ENCODE measurements at places on chromosomes 16 and 17.

GRCh38 chr16:75279305-75279704, 27.9 kb upstream of the BCAR1 start:
- no peak for DNase-seq

DNA sequence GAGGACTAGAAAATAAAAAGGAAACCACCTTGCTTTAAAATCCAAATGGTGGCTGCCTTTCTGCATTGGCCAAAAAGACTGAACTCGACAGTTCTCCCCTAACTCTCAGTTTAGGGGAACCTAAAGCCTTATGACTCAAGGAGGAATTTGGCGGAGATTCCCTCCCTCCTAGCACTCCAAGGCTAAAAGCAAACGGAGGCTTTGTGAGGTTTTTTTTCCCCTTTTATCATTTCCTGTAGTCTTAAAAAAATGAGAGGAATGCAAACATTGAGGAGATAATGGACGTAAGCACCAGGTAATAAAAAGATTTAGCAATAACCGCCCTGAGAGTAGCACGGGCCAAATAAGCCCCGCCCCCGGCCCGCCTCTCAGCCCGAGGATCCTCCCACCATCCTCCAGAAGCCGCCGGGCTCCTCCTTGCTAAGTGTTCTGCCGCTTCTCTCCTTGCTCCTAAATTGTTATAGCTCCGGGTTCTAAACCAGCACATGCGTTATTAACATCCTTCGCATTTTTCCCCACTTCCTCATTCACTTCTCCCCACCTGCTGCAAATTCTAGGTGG, 5.8 kb upstream of the KIFC3 start:
- no peak for DNase-seq

DNA sequence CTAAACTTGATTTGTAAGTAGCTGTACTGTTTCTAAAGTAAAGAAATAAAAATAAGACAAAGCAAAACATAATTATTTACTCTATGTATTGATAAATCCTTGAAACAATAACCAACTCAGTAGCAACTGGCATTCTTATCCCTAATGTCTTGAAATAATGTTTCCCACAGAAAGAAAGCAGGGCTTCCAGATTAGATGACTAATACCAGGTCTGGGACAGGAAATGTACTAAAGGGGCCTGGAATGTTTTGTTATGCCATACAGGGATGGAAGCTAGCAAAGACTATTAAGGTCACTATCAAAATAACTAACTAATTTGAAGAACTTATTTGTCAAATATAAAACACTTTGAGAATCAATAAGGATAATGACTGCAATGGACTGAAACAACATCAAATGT, 82.1 kb downstream of the CFDP1 start:
- no peak for DNase-seq

- DNase-seq: no peak
Observed at GRCh38 chr17:79355165-79355564, 255.7 kb downstream of the RBFOX3 start.

GRCh38 chr17:60173304-60173819, 23.6 kb downstream of the CA4 start:
- no peak for DNase-seq

GRCh38 chr17:76597156-76598003, 11.7 kb upstream of the ST6GALNAC2 start:
- DNase-seq: peak; percentile 88

- DNase-seq: no peak
Observed at GRCh38 chr17:27601069-27601974, 29.7 kb upstream of the LGALS9 start.

- no peak for DNase-seq
Observed at GRCh38 chr16:2531371-2531695, at the start of gene CEMP1. TSS of gene CEMP1 (minus strand) at chr16:2531408. CDS start at chr16:2531073, 335 bp downstream.

DNA sequence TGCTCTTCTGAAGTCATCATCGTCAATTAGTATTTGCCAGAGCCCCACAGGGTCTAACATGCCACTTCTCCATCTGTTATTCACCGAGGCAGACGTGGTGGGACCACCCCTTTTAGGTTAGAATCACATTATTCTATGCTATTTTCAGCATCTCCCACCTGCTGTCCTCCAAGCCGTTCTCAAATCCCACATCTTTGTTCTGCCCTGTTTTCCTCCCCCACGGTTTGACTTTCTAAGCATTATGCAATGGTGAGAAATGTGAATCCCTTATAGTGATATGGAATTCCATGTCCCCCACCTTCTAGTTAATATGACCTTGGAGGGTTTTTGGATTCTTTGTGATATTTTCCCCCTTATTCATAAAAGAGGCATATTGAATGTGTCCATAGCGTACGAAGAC, 634.1 kb upstream of the RBFOX1 start:
- no peak for DNase-seq

- no peak for DNase-seq
Observed at GRCh38 chr17:40416671-40417070, 1.0 kb downstream of the TOP2A start.

GRCh38 chr17:49093131-49093530, 39.4 kb upstream of the B4GALNT2 start:
- no peak for DNase-seq

DNA sequence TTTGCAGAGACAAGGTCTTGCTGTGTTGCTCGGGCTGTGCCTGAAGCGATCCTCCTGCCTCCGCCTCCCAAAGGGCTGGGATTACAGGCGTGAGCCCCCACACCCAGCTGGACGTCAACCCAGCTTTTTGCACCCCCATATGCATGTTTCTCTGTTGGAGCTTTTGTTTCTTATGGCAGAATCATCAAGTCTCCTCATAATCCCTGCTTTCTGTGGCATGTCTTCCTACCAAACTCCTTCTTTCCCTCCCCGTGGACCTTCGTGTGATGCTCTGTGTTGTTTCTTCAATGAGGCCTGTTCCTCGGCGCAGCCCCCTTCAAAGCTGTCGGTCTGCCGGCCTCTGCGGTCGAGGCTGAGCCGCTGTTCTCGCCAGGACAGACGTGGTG, 71.6 kb downstream of the METRNL start:
- DNase-seq: no peak

GRCh38 chr17:71681427-71682173, 439.2 kb upstream of the SOX9 start:
- no peak for DNase-seq

- DNase-seq: peak; percentile 24
Observed at GRCh38 chr16:82119405-82119804, 50.6 kb downstream of the MPHOSPH6 start.

- DNase-seq: no peak
Observed at GRCh38 chr17:74757931-74758847, 9.8 kb downstream of the NHERF1 start.

- no peak for DNase-seq
Observed at GRCh38 chr17:76281573-76282371, 16.6 kb downstream of the UBALD2 start.

DNA sequence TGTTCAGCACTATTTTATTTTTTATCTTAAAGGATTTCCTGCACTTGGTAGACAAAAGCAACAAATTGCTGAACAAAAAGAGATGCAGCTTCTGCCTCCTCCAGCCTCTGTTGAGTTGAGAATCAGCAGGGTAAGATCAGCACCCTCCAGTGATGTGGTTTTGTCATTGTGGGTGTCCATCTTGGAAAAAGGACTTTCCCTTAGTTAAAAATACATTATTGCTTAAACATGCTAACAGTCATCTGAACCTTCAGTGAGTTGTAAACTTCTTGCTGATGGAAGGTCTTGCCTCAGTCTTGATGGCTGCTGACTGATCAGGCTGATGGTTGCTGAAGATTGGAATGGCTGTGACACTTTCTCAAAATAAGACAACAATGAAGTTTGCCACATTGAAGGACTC, 101.2 kb downstream of the PHKB start:
- DNase-seq: no peak

- DNase-seq: no peak
Observed at GRCh38 chr17:45743626-45744326, 40.3 kb upstream of the CRHR1 start.

- no peak for DNase-seq
Observed at GRCh38 chr17:13024526-13025257, 6.9 kb upstream of the ELAC2 start.

GRCh38 chr17:9360677-9361081, 214.9 kb downstream of the STX8 start:
- no peak for DNase-seq

GRCh38 chr17:57050306-57050705, 34.7 kb upstream of the AKAP1 start:
- DNase-seq: no peak

DNA sequence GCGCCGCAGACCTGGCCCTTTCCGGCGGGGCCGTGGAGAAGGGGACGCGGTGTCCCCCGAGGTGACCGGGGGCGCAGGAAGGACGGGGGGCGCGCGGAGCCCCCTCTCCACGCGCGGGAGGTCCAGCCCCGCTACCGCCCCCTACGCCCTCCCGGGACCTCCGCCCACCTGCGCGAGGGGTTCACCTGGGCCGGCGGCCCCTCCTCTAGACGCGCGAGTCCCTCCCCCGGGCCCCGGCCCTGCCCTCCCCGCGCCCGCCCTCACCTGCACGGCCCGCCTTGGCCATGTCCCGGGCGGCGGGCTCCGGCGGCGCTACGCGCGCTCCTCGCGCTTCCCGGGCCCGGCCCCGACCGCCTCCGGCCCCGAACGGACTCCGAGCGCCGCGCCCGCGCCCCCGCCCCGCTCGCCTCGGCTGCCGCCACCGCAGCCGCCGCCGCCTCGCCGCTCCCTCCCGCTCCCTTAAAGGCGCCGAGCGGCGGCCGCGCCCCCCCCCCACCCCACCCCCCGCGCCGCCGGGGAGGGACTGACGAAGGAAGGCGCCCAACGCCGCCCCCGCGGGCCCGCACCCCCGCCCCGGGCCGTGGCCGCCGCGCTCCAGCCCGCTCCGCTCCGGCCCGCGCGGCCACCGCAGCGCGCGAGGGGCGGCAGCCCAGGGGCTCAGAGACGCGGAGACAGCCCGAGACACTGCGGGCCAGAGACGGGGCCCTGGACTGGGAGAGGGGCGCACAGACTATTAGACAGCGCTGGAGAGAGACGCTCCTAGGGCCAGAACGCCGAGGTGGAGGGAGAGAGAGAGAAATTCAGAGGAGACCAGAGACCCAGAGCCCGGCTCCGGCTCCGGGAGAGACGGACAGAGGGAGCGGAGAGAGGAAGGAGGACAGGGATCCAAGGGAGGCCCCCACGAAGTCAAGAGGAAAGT, at the start of gene PITPNM3:
PITPNM3 (minus strand) TSS at position 435 of the 919 bp plus-strand sequence; CDS start at position 286, 149 bp downstream.
- DNase-seq: no peak

- no peak for DNase-seq
Observed at GRCh38 chr16:29114574-29114973, 129.7 kb downstream of the LAT start.

DNA sequence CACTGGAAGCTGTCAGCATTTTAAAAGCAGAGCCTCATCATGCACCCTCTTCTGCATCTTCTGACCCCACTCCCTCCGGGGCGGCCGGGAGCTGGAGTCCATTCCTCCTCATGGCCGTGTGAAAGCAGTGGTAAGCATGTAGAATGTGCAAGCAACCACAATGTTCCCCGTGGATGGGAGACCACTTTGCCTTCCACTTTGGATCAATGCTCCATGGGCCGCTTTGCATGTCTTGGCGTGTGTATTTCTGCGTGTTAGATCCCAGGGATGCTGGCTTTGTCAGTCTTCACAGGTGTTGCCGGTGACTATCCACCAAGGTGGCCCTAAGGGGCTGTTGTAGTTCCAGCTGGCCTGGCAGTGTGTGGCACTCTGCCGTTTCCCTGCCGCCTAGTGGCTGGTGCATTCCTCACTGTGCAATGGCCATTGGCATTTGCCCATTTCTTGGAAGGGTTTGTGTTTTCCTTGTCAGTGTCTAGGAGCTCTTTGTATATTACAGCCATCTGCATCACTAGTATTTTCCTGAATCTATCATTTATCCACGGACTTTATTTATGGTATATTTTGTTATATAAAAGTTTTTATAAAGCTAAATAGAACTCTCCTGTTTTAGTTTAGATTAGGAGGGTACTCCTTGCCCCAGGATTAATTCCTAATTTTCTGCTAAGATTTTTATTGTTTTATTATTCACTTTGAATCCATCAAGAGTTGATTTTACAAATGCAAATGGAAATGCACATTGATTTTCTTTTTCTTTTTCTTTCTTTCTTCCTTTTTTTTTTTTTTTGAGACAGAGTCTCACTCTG, 5.8 kb upstream of the ALDH3A1 start:
- DNase-seq: no peak

GRCh38 chr17:79407385-79407784, 203.5 kb downstream of the RBFOX3 start:
- no peak for DNase-seq

DNA sequence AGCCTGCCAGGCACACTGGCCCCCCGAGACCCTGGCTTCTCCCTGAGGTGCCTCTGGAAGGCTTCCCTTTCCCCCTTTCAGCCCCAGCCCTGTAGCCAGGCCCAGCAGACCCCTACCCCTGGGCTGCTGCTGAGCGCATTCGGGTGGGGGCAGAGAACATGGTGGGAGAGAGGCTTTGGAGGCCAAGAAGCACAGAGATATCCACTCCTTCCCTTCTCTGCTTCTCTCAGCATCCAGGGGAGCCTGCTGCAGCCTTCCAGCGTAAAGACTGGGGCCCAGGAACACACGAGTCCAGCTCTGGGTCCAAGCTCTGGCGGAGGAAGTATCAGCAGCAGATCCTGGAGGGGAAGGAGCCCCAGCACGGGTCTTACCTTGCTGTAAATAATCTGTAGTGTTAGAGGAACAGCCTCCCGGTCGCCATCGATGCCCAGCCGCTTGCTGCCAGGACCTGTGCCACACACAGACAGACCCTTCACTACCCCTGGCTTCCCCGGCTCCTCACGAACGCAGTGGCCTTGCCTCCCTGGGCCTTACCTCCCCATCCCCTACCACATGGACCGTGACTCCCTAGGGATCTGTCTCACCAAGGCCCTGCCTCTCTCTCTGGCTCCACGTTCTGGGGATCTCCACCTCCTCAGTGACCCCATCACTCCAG, 17.0 kb upstream of the PIK3R6 start:
- no peak for DNase-seq

- DNase-seq: no peak
Observed at GRCh38 chr16:11639925-11640899, 28.0 kb upstream of the SNN start.

GRCh38 chr16:86901483-86901882, 323.1 kb downstream of the FOXL1 start:
- no peak for DNase-seq

- DNase-seq: no peak
Observed at GRCh38 chr16:87420026-87421002, 28.2 kb downstream of the MAP1LC3B start.

DNA sequence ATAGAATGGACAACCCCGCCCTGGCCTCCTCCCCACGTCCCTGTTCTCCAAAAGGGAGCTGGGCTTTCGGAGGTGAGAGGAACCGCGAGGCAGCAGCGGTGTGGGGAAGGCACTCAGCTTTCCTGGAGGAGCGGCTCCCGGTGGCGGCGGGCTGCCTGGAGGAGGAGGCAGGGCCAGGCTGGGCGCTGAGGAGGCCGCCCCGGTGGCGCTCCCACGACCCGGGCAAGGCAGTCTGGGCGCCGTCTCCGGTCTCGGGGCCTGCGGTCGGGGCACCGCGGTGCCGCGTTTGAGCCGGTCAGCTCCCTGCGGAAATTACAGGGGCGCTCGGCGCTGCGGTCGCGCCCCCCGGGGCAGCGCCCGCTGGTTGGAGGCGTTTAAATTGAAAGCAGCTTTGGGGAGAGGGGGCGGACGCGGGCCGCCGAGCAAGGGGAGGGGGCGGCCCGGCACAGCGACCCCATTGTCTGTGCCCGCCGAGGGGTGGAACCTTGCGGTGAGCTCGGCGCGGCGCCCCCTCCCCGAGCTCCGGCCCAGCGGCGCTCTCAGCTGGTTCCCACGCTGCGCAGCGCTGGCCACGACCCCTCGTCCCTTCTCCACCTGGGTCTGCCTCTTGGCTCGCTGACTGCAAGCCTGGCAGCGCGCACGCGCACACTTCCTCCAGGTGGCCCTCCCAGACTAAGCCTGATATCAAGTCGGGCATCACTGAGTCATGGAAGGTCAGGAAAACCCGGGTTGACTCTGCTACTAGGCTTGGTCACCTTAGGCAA, 58.7 kb upstream of the DLX4 start:
- DNase-seq: no peak
